ENCODE measurements at places on chromosomes 2 and 18.
A peak's percentile ranks its signal among the peaks of the same experiment; 100 is the strongest.

GRCh38 chr2:132557694-132558093, 112.3 kb downstream of the LYPD1 start:
- no peak for DNase-seq

- DNase-seq = no peak
Measured at GRCh38 chr18:58552057-58552461, 76.8 kb downstream of the ALPK2 start.

DNA sequence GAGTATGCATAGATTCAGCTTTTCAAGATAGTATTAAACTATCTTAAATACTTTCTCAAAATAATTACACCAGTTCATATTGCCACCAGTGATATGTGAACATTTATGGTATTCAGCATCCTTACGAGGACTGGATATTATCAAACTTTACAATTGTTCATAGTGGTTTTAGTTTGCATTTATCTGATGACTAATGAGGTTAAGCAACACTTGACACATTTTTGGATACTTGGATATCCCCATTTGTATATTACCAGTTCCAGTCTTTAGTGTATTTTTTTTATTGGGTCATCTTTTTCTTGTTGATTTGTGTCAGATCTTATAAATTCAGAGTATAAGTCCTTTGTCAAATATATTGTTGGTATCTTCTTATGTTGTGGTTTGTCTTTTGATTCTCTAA, 128.4 kb downstream of the ASXL3 start:
- no peak for DNase-seq

DNA sequence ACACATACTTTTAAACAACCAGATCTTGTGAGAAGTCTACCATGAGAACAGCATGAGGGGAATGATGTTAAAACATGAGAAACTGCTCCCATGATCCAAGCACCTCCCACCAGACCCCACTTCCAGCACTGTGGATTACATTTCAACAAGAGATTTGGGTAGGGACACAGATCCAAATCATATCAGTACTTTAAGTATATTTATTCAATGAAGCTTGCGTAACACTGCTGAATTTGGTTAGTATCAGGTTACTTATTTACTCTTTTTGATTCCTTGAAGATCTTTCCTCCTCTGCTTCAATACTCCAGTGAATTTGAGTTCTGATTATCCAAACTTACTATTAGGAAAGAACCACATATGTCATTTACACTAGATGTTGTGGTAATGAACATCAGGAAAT, 418.6 kb downstream of the PIK3C3 start:
- DNase-seq = no peak

DNA sequence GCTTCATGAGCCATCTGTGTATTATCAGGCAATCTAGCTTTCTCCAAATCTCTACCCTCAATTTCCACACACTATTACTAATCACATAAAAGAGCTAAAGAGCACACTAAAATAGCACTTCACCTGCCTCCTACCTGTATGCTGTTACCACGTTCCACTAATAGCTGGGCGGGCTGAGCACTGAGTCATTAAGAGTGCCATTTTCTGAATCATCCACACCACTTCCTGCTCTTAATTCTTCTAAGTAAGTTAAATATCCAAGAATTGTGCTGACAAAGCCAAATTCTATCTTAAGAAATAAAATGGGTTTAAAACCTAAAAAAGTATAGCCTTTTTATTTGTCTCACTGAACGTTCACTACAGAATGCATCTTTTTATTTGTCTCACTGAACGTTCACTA, 35.7 kb downstream of the NOL10 start:
- peak; percentile 64 for DNase-seq

DNA sequence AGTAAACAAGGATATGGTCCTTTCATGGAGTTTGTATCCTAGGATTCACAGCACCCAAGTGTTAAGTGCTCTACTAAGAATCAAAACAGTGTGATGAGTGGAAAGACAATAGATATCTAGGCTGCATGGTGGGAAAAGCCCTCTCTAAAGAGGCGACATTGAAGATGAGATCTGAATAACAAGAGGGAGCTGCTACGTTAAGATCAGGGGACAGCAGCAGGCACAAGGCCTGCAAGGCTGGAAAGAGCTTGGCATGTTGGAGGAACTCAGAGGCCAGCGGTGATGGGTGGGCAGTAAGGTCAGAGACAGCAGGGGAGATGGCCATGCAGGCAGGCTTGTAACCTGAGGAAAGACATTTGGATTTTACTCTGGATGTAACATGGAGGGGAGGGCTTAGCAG, 177.5 kb downstream of the GFPT1 start:
- no peak for DNase-seq

All from activated CD8-positive, alpha-beta memory T cell treated with anti-CD3 and anti-CD28 coated beads, Interleukin-2, amount 50 U/mL, for 48 hours (primary cell).